Cardiac muscle cell (in vitro differentiated cells and primary cell): ENCODE measurements at places on chromosomes 3 and 15.
A peak's percentile ranks its signal among the peaks of the same experiment; 100 is the strongest.

GRCh38 chr3:18355832-18356231, 69.3 kb downstream of the SATB1 start:
- no peaks in the 10 kb centered on the region for H3K27me3 ChIP-seq
- H3K27ac ChIP-seq: no peak overlapping the region
- H3K4me3 ChIP-seq: no peak overlapping the region
- H3K4me1 ChIP-seq: peaks cover 6% of the 10 kb centered on the region

- H3K36me3 ChIP-seq: no peaks in the 10 kb centered on the region
- no peaks in the 10 kb centered on the region for H3K4me1 ChIP-seq
- H3K4me3 ChIP-seq: no peak overlapping the region
- H3K27me3 ChIP-seq: peaks cover 9% of the 10 kb centered on the region
- DNase-seq: peak; percentile 40
Measured at GRCh38 chr15:81176291-81176893, 20.3 kb upstream of the IL16 start.

- H3K4me3 ChIP-seq: peak overlapping the region; percentile 84
- peaks cover 33% of the 10 kb centered on the region for H3K4me1 ChIP-seq
- no peaks in the 10 kb centered on the region for H3K27me3 ChIP-seq
- H3K27ac ChIP-seq: peak overlapping the region; percentile 98
- no peaks in the 10 kb centered on the region for H3K36me3 ChIP-seq
- peak; percentile 45 for DNase-seq
Measured at GRCh38 chr15:99566157-99566897, 543 bp downstream of the MEF2A start.

DNA sequence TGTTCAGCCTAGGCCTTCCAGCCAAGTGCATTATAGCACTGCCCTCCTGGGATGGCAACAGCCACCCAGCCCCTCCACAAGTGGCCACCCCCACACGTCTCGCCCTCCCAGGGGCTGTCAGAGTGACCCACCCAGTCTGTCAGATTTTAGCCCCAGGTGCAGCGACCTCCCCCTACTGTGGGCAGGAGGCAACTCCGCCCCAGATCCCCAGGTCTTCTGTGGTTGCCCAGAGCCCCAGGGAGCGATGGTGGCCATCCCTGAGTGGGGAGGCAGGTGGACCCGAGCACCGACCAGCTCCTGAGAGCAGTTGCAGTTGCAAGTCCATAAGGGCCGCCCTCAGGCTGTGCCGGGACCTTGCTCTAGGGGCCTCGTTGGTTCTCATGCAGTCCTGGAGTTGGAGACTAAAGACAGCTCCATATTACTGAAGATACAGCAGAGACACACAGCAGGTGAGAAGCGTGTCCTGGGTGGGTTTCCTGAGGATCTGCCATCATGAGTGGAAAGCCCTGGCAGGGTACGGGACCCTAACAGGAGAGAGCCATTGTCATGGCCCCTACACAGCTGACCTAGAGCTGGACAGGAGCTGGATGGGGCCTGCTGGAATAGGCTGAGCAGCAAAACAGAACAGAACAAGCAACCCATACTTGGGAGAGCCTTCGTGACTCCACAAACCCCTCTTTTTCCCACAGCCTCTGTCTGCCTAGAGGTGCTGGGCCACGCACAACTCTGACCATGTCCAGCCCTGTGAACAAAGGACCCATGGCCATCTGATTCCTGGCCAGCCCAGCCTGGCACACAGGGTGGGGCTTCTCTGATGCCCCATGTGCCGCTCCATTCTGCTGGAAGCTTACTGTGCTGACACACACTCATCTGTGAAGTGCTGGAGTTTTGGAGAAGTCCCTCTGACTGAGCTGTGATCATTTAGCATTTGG, 110.3 kb upstream of the ALDH1A3 start:
- no peak overlapping the region for H3K27ac ChIP-seq
- H3K4me3 ChIP-seq: no peak overlapping the region
- no peaks in the 10 kb centered on the region for H3K36me3 ChIP-seq
- H3K4me1 ChIP-seq: peaks cover 5% of the 10 kb centered on the region
- no peak for DNase-seq

- no peak overlapping the region for H3K27ac ChIP-seq
- DNase-seq: no peak
- no peak overlapping the region for H3K4me3 ChIP-seq
- no peaks in the 10 kb centered on the region for H3K36me3 ChIP-seq
Measured at GRCh38 chr3:161082063-161082462, 23.1 kb downstream of the B3GALNT1 start.

- no peaks in the 10 kb centered on the region for H3K36me3 ChIP-seq
- H3K4me1 ChIP-seq: no peaks in the 10 kb centered on the region
- H3K27me3 ChIP-seq: no peaks in the 10 kb centered on the region
- no peak for DNase-seq
- H3K27ac ChIP-seq: no peak overlapping the region
- H3K4me3 ChIP-seq: no peak overlapping the region
Measured at GRCh38 chr3:101189796-101190195, 130.6 kb downstream of the IMPG2 start.

GRCh38 chr3:57434041-57434440, 110.1 kb downstream of the DNAH12 start:
- H3K27me3 ChIP-seq: no peaks in the 10 kb centered on the region
- no peaks in the 10 kb centered on the region for H3K4me1 ChIP-seq
- no peak overlapping the region for H3K4me3 ChIP-seq
- H3K36me3 ChIP-seq: no peaks in the 10 kb centered on the region
- H3K27ac ChIP-seq: no peak overlapping the region

- no peaks in the 10 kb centered on the region for H3K4me1 ChIP-seq
- H3K36me3 ChIP-seq: no peaks in the 10 kb centered on the region
- H3K27me3 ChIP-seq: no peaks in the 10 kb centered on the region
- H3K4me3 ChIP-seq: no peak overlapping the region
Measured at GRCh38 chr3:59133311-59133710, 83.5 kb upstream of the CFAP20DC start.

DNA sequence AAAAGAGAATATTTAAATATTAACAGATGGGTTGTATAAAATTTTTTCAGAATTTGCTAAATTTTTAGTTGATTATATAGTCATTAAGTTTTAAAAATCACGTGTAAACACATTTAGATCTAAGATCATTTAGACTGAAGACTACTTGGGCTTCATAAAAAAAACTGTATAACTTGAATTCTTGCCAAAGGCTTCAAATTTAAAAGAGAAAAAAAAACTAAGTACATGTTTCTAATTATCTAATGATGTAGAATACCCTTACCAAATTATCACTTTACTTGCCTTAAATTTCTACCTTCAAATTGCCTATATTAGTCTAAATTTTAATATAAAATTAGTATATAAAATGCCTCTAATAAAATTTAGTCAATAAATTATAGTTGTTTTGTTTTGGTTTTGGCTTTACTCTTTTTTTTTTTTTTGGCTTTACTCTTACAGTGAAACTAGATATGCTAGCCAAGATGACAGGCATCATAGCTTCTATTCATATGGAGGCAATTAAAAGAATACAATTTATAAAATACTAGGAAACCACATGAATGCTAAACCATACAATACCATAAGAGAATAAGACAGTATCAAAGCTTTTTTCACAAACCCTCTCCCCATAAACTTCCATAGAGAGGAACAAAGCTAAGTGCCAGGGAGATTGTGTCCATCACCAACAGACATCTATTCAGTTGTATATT, 183.1 kb upstream of the KCNMB2 start:
- no peaks in the 10 kb centered on the region for H3K36me3 ChIP-seq
- H3K4me1 ChIP-seq: no peaks in the 10 kb centered on the region
- H3K4me3 ChIP-seq: no peak overlapping the region
- peak; percentile 32 for DNase-seq
- H3K27ac ChIP-seq: no peak overlapping the region

DNA sequence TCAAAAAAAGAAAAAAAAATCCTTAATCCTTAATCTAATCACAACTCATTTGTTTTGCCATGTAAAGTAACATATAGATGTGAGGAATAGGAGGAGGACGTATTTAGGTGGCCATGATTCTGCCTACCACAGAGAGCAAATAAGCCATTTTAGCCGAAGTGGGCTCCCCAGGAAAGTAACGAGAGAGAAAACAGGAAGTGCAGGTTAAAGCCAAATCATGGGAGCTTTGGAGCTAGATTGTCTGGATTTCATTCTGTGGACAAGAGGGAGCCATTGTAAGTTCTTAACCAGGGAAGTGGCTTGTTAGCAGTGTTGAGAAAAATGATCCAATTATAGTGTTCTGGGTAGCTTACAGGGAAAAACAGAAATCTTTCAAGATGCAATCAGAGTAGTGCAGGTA, 9.4 kb downstream of the TMOD2 start:
- H3K27me3 ChIP-seq: peaks cover 5% of the 10 kb centered on the region
- H3K4me1 ChIP-seq: no peaks in the 10 kb centered on the region
- H3K4me3 ChIP-seq: no peak overlapping the region

DNA sequence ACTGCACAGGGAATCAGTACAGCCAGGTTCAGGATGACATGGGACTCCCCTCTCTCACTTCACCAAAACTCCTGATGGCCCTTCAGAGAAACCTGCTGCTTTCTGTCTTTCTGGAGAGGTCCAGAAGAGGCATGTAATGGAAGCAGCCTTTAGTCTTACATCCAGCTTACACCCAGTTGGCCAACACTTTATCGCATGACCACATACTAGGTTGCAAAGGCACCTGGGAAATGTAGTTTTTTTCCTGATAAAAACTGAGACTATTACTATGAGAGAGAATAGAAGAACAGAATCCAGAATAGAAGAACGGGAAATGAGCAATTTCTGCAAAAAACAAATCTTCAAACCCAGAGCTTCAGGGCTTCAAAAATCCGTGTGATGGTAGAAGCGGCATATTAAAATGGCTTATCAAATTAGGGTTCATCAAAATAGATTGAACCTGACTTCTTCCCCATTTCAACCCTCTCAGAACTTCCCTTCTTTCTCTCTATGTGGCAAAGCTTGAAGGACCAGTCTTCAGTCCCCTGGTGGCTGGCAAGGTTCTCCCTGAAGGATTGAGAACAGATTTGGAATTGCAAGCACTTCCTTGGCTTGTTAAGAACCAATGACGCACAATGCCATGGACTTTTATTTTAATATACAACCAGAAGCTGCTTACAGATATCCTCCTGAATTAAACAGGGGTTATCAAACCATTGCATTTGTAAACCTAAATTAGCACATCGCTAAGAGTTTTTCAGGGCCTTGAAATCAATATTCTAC, 34.4 kb downstream of the CORO2B start:
- H3K4me3 ChIP-seq: no peak overlapping the region

- no peak for DNase-seq
- H3K36me3 ChIP-seq: no peaks in the 10 kb centered on the region
- H3K4me1 ChIP-seq: no peaks in the 10 kb centered on the region
- H3K4me3 ChIP-seq: no peak overlapping the region
- no peak overlapping the region for H3K27ac ChIP-seq
Measured at GRCh38 chr3:55183201-55183600, 255.3 kb upstream of the LRTM1 start.

DNA sequence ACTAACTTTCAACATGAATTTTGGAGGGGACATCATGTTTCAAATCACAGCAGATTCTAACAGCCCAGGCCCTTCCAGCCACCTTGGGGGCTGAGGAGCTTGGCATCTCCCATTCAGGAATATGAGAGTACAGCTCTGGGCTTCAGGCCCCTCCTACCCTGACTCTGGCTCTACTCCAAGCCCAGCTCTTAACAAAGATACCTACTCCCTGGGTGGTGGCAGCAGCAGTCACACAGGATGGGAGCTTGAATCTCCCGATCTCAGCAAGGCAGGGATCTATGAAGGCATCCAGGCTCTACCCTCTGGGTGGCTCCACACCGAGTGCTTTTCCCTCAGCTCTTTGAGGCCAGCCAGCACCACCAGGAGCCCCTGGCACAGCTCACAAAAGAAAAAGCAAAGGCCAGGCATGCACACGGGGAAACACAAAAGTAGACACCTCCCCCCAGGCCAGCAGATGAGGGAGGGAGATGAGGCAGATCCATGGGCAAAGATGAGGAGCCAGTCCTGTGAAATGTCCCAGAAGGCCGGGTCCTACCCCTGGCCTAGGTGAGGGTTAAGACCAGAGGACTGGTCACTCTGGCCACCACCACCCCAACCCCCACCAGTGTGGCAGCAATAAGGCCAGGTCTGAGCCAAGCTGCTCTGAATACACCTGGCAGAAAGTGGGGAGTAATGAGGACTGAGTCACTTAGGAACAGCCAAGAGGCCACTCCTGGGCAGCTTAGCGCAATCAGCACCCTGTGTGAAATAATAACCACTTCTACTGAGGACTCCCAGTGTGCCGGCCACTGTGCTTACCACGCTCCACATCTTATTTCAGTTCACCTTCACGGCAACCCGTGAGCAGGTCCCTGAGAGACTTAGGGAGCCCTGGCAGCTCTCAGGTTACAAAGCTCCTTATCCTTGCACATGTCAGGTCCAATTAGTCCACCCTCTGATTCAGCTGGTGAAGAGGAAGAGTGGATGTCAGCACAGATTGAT, 24.3 kb downstream of the PLA2G4F start:
- DNase-seq: peak; percentile 27

- no peak for DNase-seq
- no peaks in the 10 kb centered on the region for H3K27me3 ChIP-seq
- no peak overlapping the region for H3K27ac ChIP-seq
- H3K36me3 ChIP-seq: no peaks in the 10 kb centered on the region
- no peaks in the 10 kb centered on the region for H3K4me1 ChIP-seq
Measured at GRCh38 chr3:133460809-133461208, 61.0 kb downstream of the BFSP2 start.

- DNase-seq: no peak
- H3K27me3 ChIP-seq: no peaks in the 10 kb centered on the region
- H3K4me1 ChIP-seq: no peaks in the 10 kb centered on the region
- H3K4me3 ChIP-seq: no peak overlapping the region
- no peaks in the 10 kb centered on the region for H3K36me3 ChIP-seq
Measured at GRCh38 chr3:197155046-197155445, 125.4 kb upstream of the MELTF start.

DNA sequence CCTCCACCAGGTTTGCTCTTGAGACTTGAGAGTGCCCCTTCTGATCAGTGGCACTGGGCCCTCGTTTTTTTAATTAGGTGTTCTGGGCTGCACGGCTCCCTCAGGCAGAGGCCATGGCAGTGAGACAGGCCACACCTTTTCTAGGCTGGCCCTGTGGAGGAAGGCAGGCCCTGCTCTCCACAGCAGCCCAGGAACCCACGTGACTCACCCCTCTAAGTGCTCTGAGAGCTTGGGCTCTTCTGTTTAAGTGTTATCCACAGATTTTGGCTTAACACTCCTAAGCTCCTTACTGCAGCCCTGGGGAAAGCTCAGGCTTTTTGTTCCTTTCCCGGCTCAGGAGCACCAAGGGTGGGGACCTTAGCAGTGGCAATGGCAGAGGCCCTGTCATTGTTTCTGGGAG, 463.2 kb upstream of the GBE1 start:
- no peak overlapping the region for H3K4me3 ChIP-seq
- peaks cover 4% of the 10 kb centered on the region for H3K4me1 ChIP-seq
- peak; percentile 14 for DNase-seq

- peak; percentile 84 for DNase-seq
- H3K4me3 ChIP-seq: no peak overlapping the region
- H3K27me3 ChIP-seq: no peaks in the 10 kb centered on the region
- peak overlapping the region; percentile 87 for H3K27ac ChIP-seq
Measured at GRCh38 chr3:58049143-58049785, 41.0 kb downstream of the FLNB start.

DNA sequence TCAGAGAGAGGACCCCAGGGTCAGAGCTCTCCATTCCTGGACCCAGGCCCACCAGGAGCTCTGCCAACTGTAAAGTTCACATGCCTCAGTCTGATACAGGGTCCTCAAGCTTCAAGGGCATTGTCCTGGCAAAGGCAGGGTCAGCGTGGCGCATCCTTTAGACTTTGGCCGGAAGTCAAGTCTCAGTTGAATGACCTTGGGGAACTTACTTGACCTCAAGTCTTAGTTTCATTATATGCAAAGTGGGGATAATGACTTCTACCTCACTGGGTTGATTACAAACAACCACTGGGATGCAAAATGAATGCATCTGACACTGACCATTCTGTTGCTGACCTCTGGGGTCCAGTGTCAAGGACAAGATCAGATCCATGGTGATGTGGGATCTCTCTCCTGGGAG, 70.6 kb upstream of the CTSH start:
- H3K36me3 ChIP-seq: no peaks in the 10 kb centered on the region
- no peaks in the 10 kb centered on the region for H3K4me1 ChIP-seq
- H3K4me3 ChIP-seq: no peak overlapping the region
- DNase-seq: no peak
